Left hindlimb (tissue), 1 donor: ENCODE measurements at places on chromosomes 4 and X.

DNA sequence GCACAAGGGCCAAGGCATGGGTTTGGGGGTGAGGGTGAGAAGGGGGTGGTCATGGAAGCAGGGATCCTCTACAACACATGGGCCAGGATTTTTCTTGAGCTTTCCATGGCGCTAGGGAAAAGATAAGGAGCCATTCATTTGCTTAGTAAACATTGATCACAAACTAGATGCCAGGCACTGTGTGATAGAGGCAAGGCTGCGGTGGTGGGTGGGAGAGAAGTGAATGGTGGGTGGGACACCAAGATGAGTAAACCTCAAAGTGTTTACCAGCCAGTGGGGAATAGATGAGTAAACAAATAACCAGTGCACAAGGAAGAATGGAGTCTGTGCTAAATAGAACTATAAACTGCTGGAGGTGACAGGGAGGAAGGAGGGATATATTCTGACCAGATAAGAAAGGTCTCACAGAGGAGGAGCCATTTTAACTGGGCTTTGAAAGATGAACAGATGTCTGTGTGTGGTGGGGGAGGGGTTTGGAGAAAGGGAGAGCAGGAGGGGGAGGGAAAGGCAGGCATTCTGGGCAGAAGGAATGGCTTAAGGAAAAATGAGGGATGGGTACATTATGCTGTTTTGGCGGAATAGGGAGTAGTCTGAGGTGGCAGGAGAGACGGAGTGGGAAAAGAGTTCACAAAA, 48.0 kb upstream of the LAS1L start:
- no peak for DNase-seq

DNA sequence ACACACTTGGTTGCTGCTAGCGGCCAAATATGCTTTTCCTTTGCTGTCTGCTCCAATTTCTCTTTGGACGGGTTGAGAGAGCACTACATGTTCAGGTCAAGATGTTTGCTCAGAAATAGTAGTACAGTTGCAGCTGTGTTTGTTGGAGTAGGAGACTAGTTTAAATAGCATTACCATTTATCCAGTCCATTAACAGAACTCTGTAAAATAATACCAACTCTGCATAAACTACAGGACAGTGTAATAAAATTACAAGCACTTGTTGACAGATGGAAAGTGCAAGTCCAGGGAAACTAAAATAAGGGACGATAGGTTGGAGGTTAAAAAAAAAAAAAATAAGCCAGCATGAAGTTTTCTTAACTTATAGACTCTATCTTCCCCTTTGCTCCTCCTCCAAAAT, 20.2 kb downstream of the SLIT2 start:
- no peak for DNase-seq

DNA sequence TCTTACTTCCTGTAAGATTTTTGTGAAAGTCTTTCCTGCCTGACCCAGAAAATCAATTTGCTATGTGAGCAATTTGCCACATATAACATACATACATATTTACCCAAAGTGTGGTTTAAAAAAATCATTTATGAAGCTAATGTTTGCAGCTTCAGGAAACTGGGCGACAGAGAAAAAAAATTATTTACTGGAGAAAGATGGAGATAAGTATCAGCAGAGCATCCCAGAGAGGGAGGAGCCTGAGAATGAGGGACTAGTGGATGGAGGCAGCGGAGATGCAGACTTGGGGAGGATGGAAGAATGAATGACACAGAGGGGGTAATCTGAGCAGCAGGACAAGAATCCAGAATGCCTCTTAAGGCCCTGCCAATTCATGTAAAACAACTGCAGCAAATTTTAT, 975 bp upstream of the GYPA start:
- no peak for DNase-seq

DNA sequence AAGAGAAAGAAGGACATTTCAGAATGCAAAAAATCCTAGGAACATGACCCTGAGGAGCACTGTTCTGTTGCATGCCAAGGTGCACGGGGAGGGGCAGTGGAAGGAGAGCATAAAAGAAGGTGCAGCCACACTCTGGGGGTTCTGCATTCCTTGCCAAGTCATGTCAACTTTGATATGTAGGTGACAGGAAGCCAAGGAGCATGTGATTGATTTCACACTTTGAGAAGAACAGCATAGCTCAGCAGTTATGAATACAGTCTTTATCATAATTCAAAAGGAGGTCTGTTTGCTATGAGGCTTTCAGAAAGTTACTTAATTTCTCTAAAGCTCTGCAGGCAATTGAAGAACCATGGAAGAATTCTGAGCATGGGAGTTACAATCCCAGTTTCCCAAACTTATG, 50.6 kb downstream of the SCFD2 start:
- no peak for DNase-seq

- no peak for DNase-seq
Measured at GRCh38 chr4:138158746-138159297, 83.3 kb downstream of the SLC7A11 start.

DNA sequence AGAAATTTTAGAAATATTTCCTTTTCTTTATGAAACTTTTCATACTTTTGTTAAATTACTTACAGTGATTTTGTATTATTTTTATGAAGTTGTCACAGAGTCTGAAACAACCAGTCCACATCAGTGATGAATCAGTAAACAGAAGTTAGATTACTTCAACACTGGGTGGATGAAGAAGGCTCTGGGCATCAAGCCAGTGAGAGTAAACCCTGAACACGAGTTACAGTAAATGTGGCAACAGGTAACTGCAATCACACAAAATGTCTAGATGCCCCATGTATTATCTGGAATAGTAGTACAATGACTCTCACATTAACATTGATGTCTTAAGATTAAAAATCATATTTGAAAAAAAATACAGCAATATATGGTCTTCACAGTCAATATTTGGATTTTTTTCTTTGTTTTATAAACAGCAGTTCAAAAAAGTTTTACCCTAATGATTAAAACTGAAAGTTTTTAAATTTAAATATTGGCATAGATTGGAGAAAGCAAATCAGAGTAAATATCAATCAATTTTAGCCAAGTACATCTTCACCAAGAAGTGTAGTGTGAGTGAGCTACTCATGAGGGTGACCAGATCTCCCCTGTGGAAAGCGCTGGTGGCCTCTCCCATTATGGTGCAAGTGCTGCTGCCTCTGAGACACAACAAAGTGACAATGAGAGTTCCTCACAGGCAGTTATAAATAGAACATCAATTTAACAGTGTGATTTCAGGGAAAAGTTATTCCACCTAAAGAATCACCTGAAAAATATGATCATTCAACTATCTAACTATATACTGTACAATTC, 63.2 kb upstream of the UGT2B7 start:
- DNase-seq = no peak

DNA sequence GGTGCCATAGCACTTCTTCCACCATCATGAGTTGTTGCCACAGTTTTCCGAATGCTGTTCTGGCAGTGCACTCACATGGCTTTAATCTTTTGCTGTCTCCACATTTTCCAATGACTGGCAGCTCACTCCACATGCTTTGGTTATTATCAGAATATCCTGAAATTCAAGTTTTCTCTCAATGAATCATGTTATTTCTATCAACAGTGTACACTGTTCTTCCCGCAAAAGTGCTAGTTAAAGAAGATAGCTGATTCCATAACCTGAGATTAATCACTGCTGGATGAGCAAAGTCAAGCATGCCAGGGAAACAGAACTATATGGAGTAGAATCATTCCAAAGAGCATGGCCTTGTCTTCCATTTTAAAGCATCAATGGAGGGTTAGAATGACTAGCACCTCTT, 14.6 kb upstream of the IL13RA2 start:
- no peak for DNase-seq

DNA sequence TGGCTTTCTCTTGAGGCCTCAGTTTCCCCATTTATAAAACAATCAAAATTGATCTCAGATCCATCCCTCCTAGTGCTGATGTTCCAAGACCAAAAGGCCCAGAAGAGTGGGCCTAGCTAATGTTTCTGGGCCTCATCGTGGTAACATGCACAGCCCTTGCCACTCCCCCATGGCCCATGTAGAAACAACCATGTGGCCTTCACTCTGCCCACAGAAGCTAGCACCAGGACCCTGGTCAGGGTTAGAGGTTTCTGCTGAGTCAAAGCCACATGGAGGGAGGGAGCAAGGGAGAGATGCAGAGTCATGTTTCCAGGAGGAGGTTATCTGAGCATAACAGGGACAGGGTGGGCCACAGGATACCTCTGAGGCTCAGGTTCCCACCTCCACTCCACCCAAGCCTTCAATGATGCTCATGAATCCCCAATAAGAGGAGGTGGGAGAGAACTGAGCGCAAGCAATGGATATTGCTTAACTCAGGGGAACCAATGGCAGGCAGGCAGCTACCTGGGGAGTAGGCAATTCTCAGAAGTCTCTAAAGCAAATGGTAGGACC, 16.9 kb downstream of the OTUD5 start:
- no peak for DNase-seq

DNA sequence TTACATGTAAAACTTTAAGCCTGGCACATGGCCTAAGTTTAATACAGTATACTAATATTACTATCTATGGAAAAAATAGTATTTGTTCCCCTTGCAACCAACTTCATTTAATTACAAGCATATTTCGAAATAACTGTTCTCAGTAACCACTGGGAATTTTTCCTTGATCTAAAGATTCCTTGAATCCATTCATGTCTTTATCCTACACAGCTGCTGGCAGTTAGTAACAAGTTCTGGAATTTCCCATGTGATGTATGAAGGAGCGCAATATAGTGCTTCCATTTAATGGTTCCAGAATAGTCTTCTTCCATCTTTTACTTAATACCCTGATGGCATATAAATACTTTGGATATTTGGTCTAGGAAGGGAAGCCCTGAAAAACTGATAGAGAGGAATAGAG, 136.5 kb downstream of the AASDH start:
- DNase-seq = no peak

GRCh38 chrX:40806513-40807220, 71.3 kb upstream of the MED14 start:
- DNase-seq = no peak

GRCh38 chr4:168273838-168274237, 44.7 kb downstream of the DDX60 start:
- DNase-seq = no peak

- DNase-seq = no peak
Measured at GRCh38 chr4:47669946-47670345, 167.9 kb downstream of the CORIN start.

- DNase-seq = no peak
Measured at GRCh38 chr4:7775396-7775795, 164.3 kb downstream of the AFAP1 start.

- peak; percentile 86 for DNase-seq
Measured at GRCh38 chrX:24647257-24648058, at the start of gene PCYT1B. TSS of gene PCYT1B (minus strand) at chrX:24647347. CDS start at chrX:24647105, 242 bp downstream.

DNA sequence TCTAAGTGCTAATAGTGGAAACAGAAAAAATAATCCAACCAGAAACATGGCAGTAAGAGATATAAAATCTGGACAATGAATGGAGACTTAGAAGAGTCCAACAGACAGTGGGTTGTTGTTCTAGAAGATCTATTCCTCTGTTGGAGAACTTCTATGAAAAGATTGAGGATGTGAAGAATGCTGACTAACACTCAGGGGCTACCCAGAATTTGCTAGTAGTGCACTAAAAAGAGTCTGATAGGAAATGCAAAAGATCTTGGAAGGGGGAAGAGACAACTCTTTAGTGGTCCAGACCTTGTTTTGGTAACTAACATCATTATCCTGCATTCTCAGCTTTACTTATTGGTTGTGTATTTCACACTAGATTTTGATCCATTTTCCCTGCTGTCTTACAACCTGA, 77.9 kb downstream of the SMARCA1 start:
- DNase-seq = no peak

DNA sequence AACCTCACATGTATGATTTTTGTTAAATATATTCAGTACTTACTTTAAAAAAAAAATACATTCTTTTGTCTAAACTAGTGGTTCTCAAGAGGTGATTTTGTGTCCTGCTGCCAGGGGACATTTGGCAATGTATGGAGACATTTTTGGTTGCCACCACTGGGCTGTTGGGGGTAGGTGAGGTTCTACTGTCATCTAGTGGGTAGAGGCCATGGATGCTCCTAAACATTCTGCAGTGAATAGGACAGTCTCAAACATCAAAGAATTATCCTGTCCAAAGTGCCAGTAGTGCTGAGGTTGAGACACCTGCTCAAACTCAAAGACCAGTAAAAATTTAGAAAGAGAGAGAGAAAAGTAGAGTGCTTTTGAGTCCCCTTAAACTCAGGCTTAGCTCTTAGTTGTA, 32.9 kb upstream of the PGM2 start:
- no peak for DNase-seq

DNA sequence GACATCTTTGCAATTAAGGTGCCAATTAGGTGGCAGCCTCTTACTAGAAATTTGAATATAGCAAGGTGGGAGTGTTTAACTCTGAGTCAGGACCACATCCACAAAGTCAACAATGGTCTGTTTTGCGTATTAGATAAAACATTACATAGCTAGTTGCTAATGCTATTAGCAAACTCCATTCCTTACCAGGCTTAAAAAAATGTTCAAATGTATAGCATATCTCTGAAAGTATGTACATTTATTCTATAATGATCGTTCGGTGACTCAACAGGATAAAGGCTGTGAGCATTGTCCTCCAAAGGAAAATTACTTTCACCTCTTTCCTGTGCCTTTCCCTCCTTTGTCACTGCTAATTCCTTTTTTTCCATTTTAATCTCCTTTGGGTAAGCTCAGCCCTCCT, 74.5 kb downstream of the SYTL5 start:
- no peak for DNase-seq

GRCh38 chr4:27149541-27150212, 289.0 kb downstream of the STIM2 start:
- DNase-seq = no peak

- no peak for DNase-seq
Measured at GRCh38 chr4:20248155-20248558, 3.5 kb upstream of the SLIT2 start.
